ENCODE measurements at places on chromosomes 3 and 15.
A peak's percentile ranks its signal among the peaks of the same experiment; 100 is the strongest.

GRCh38 chr3:188234132-188234531 is 80.2 kb downstream of the LPP start:
- no peak for DNase-seq

GRCh38 chr3:127137113-127137512 is 55.8 kb upstream of the PRR23E start:
- DNase-seq = no peak

DNA sequence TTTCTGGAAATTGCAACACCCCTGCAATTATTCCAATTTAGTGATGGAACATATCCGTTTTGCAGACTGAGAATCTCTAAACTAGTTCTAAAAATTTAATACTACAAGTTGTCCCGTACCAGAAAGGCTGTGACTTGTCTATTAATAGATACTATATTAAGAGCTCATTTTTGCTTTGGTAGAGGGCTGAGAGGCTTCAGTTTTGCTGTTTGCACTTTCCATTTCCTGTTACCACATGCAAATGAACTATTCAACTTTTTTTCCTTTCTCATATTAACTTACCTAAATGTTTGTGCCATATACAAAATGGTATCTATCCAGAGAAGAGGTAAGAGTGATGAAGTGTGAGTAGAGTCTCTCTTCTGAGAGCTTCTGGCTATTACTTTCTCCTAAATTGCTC is 101.5 kb upstream of the CRBN start:
- DNase-seq = no peak

GRCh38 chr3:98563661-98564281 is 29.6 kb downstream of the CPOX start:
- no peak for DNase-seq

DNA sequence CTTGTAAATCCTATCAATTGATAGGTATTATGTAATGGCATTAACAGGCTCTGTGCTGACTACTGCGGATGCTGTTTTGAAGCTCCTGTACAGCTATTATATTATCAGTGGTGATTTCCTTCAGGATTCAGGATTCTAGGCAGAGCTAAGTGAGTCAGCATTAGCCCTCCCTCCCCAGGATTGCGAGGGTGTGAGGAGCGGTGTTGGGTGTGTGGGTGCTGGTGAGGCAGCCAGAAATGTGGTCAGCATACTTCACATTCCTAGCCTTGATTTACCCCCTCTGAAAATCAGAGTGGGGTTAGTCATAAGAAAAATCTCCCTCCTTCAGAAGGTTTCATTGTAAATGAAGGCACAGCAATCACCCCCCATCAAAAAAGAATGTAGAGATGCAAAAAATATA is 72.5 kb downstream of the SNTN start:
- DNase-seq = no peak

GRCh38 chr3:175238801-175239200 is 379.7 kb downstream of the NAALADL2 start:
- no peak for DNase-seq

- DNase-seq = no peak
These were observed 38.6 kb downstream of the ATP1B3 start for GRCh38 chr3:141915016-141915415.

DNA sequence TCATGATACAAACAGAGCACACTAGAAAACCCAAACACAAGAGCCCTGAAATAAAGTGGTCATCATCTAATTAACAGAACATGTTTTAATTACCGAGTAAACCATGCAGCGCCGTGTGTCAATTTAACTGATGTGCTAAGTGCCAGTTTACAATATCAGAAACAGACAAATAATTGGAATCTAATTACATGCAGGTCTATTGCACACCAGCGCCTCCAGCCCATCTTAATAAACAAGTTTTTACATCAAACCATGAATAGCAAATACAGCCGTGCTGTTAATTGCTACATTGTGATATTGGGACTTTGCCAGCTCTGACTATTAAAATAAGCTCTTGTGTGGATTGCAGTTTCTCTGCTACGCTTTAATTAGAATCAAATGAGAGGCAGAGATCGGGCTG is 510.2 kb upstream of the MDFIC2 start:
- no peak for DNase-seq

DNA sequence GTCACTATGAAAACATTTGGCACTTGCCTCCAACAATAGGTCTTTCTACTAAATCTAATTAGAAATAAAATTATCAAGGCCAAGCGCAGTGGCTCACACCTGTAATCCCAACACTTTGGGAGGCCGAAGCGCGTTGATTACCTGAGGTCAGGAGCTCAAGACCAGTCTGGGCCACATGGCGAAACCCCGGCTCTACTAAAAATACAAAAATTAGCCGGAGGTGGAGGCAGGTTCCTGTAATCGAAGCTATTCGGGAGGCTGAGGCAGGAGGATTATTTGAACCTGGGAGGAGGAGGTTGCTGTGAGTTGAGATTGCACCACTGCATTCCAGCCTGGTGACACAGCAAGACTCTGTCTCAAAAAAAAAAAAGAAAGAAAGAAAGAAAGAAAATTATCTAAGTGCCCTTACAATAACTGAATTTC is 1.6 kb upstream of the PLD1 start:
- DNase-seq = no peak

- no peak for DNase-seq
These were observed 10.2 kb upstream of the MESP1 start for GRCh38 chr15:89761009-89761831.

GRCh38 chr3:71069797-71070196 is 513.7 kb downstream of the FOXP1 start:
- DNase-seq = peak; percentile 47

GRCh38 chr15:71312731-71313460 is 197.6 kb downstream of the THSD4 start:
- DNase-seq = no peak

Data from HuH-7 (cell line).